CD4-positive, alpha-beta T cell treated with Interferon alpha-2 for 1 hour (primary cell): ENCODE measurements at places on chromosomes 4 and X.
A peak's percentile ranks its signal among the peaks of the same experiment; 100 is the strongest.

DNA sequence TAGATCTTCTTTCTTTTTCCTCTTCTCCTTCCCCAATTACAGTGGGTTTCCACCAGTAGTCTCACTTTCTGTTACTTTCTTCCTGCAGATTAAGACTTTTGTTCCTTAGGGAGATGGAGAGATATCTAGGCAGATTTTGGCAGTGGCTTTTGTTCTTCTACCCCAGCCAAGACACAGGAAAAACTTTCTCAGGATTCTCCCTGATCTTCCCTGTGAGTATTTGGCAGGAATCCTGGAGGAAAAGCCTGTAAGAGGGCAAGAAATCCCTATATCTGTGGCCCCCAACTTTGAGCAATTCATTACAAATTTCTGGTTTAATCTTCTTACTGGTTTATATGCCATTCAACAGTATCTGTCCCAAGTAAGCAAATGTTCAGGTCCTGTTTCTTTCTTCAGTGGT lies 21.9 kb downstream of the SLC9A7 start:
- no peak for DNase-seq

- no peak for DNase-seq
Measured at GRCh38 chr4:94420356-94420755, 31.4 kb upstream of the PDLIM5 start.

GRCh38 chrX:108167211-108167872 lies 75.8 kb downstream of the ATG4A start:
- no peak for DNase-seq

DNA sequence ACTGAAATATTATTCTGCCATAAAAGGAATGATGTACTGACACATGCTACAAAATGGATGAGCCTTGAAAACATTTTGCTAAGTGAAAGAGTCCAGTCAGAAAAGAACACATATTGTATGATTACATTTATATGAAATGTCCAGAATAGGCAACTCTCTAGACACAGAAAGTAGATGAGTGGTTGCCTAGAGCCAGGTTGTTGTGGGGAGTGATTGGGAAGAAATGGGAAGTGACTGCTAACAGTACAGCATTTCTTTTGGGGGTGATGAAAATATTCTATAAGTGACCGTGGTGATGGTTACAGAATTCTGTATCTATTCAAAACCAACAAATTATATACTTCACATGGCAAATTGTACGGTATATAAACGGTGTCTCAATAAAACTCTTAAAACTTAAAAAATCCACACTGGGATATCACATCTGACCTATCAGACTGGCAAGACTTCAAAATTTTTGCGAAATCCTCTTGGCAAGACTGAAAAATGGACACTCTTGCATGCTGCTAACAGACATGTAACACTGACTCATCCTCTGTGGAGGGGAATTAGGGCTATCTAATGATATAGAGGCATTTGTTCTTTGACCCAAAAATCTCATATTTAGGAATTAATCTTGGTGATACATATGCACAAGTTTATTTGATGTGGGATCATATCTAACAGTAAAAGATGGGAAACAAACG lies 71.8 kb downstream of the FAM13A start:
- DNase-seq: no peak

DNA sequence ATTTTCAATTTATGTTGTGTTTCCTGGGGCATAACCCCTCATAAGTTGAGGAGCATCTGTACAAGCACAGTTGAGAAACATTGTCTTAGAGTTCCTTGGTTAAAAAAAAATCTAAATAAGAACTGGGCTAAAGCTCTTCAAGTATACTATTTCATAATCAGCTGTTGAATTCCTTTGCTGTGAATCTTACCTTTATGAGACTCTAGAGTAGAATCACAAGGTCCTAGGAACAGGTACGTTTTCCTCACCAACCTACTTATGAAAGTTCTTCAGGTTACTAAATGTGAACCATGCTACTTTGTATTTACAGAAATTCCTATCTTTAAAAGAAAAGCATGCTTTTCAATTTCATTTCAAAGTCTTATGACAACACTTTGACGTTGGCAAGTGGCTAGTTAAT lies 20.9 kb upstream of the SOD3 start:
- no peak for DNase-seq

GRCh38 chr4:76800902-76801301 lies 97.0 kb downstream of the SOWAHB start:
- no peak for DNase-seq

DNA sequence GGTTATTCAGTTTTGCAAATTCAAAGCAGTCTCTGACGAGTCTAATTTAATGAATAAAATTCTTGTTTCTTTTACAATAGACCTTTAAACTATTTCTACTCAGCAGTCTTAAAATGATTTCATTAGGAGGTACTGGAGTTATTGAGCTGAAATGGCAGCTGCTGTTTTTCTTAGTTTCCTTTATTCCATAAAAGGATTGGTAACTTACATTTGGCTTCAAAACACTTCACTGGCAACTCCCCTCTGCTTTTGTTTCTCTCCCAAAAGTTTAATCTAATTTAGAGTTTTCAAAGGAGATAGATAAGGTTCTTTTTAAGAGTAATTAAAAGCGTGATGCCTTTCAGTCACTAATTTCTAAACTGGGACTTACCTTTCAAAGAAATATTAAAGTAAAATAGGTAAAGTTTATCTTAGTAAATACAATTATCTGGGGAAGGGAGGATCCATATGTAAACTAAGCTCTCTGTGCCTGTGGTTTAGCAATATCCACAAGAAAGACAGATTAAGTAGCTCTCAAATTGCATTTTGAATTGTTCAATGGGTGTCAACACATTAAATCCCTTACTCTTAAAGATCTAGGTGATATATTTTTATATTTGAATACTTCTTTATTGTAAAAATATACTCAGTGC lies 17.1 kb upstream of the PCDH10 start:
- DNase-seq: no peak

GRCh38 chrX:96997196-96997595 lies 113.5 kb downstream of the RPA4 start:
- DNase-seq: no peak

DNA sequence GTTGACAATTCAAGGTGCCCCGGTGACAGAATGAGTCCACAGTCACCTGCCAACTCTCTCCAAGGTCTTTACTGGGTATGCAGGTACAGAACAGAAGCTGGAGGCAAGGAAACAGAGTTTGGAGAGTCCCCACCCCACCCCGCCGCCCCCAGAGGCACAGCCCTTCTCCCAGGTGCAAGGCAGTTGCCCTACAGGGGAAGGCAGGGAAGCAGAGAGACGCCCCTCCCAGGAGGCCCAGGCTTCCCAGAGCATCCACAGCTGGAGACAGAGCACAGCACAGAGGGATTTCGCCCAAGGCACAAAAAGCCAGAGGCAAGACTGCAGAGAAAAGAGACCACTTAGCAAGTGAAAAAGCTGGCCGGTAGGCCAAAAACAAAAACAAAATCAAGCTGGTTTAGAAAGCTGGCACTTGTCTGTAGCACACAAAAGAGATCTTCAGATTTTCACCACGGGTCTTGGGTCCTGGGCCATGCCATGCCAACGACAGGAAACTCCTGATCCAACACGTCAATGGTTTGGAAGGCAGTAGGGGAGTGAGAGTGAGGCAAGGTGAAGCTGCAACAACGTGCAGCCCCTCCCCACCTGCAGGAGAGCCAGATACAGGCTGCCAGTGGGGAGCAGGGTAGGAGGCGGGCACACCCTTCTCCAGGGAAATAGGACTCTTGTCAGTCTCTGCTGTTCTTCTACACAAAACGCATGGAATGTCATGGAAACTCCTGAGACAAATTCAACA lies 113.3 kb downstream of the AFAP1 start:
- no peak for DNase-seq

GRCh38 chr4:7235030-7235380 lies 42.7 kb downstream of the SORCS2 start:
- DNase-seq: no peak

- DNase-seq: no peak
Measured at GRCh38 chr4:68447201-68447600, at the start of gene TMPRSS11E. Gene TMPRSS11E, plus strand, starts transcription at chr4:68447463. Its CDS starts 50 bp downstream, at chr4:68447513.

- no peak for DNase-seq
Measured at GRCh38 chrX:45261005-45261404, 60.3 kb upstream of the DIPK2B start.

DNA sequence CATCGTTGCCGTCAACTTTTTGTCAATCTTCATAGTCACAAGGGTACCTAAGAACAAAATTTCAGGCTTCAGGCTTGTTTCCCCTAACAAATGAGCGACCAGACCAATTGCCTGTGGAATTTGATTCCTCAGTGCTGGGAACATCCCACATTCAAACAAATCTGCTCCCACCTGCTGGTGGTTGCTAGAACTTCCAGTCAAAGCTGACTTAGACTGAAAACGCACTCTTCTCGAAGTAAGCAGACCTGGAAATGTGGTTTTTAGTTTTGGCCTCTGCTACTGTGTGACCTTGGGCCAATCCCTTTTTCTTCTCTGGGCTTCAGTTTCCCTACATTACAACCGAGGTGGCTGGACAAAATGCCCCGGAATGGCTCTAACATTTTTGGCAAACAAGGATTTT lies 1.8 kb upstream of the GABRQ start:
- DNase-seq: no peak

DNA sequence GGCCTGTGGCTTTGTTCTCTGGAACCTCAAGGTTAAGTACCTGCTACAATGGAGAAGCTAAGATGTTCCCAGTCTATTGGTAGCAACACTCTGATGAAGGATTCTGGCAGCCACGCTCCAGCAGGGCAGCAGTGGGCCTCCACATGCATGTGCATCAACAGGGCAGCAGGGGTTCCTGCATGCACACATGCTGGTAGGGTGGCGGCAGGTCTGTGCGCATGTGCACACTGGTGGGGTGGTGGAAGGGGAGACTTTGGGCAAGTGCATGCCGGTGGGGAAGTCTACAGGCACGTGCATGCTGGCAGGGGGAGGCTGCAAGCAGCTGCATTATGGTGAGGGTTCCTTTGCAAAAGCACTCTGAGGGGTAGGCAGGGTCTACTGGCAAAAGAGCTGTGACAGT lies 160.7 kb downstream of the NKX6-1 start:
- no peak for DNase-seq

- no peak for DNase-seq
Measured at GRCh38 chr4:48526406-48526805, 36.4 kb downstream of the ZAR1 start.

DNA sequence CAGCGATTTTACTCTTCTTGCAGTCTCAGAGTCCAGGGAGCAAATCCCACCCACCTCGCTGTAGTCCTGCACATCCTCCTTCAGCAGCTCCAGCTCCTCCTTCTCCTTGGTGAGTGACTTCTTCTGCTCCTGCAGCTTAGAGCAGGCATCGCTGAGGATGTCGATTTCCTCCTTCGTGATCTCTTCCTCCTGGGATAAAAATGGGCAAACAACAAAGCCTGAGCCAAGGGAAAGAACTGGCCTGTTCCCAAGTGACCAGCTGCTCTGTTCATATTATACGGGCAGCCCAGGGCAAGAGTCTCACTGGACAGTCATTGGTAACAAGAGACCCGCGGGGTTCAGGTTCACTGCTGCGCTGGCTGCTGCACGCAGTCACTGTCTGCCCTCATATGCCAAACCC lies 26.2 kb downstream of the FGFR3 start:
- DNase-seq: no peak

DNA sequence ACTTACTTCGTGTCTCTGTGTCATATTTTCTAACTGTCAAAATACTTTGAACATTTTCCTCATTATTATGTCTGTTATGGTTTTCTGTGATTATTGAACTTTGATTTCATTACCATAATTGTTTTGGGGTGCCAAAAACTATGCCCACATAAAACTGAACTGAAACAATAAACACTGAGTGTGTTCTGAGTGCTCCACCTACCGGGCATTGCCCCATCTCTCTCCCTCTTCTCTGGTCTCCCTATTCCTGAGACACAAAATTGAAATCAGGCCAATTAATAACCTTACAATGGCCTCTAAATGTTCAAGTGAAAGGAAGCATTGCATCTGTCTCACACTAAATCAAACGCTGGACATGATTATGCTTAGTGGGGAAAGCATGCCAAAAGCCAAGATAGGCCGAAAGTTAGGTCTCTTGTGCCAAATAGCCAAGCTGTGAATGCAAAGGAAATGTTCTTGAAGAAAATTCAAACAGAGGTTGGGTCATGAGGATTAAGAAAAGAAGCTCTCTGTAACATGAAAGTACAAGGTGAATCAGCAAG lies 972.3 kb downstream of the PCDH7 start:
- no peak for DNase-seq

- no peak for DNase-seq
Measured at GRCh38 chrX:124954402-124954801, 365.3 kb upstream of the TEX13C start.

DNA sequence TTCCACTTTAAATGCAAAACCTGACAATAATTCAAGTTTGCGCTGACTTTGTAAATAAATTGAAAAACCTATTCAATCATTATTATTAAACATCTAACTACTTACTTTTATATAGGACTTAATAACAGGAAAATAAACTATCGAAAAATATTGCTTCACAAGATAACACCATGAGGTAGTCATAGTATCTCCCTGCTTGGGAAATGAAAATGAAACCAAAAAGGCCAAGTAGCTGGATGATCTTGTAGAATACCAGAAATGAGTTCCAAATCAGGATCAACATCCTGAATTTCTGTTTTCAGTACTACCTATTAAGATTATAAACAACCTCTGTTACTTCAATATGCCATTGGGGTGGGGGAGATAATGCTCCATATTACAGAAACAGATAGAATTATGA lies 58.9 kb downstream of the CHIC2 start:
- DNase-seq: peak; percentile 23

GRCh38 chrX:1427756-1428155 lies 25.0 kb downstream of the ASMTL start:
- no peak for DNase-seq

GRCh38 chrX:31808357-31808756 lies 736.5 kb upstream of the FTHL17 start:
- DNase-seq: no peak

DNA sequence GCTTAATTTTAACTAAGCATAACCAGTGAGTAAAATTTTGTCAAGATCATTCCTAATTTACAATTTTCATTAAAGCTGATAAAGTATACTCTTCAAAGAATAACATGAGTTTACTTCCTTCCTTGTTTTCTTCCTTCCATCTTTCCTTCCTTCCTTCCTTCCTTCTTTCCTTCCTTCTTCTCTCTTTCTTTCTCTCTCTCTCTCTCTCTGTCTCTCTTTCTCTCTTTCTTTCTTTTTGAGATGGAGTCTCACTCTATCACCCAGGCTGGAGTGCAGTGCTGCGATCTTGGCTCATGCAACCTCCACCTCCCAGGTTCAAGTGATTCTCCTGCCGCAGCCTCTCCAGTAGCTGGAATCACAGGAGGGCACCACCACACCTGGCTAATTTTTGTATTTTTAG lies 42.7 kb upstream of the PTPN13 start:
- no peak for DNase-seq
